Immature natural killer cell (primary cell): ENCODE measurements at places on chromosomes 5 and 9. TPM values are rescaled to one million over a fixed set of nuclear protein-coding genes. Genes with fewer than 3 reads are reported as not detected.

DNA sequence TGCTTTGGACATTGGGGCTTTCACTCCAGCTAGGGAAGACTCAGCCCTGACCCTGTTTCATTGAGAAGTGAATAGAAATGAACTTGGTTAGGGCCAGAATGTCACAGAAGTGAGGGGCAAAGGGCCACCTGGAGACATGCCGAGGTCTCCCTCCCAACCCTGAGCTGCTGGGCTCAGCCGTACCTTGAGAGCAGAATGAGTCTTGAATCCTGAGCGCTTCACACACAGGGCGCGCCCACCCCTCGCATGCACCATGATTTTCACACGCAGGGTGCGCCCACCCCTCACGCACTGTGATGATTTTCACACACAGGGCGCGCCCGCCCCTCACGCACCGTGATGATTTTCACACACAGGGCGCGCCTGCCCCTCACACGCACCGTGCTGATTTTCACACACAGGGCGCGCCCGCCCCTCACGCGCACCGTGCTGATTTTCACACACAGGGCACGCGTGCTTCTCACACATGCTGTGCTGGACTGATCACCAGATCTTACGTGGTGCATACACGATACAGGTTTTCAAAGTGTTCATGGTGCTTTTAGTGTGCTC lies 99.0 kb downstream of the EHMT1 start:
- H3K27me3 ChIP-seq, result peaks cover 61% of the 10 kb centered on the region
- DNase-seq, result no peak
- peaks cover 67% of the 10 kb centered on the region for H3K4me1 ChIP-seq
- peaks cover 48% of the 10 kb centered on the region for H3K36me3 ChIP-seq
- H3K4me3 ChIP-seq, result peak overlapping the region; percentile 64

GRCh38 chr5:123610209-123610608 lies 98.2 kb downstream of the CSNK1G3 start:
- H3K4me3 ChIP-seq, result no peak overlapping the region
- H3K4me1 ChIP-seq, result peaks cover 5% of the 10 kb centered on the region
- H3K27ac ChIP-seq, result peak overlapping the region; percentile 30
- no peak for DNase-seq

WNK2 gene
- polyA plus RNA-seq, result not detected

CCDC69 gene
- polyA plus RNA-seq, result 256 TPM

DNA sequence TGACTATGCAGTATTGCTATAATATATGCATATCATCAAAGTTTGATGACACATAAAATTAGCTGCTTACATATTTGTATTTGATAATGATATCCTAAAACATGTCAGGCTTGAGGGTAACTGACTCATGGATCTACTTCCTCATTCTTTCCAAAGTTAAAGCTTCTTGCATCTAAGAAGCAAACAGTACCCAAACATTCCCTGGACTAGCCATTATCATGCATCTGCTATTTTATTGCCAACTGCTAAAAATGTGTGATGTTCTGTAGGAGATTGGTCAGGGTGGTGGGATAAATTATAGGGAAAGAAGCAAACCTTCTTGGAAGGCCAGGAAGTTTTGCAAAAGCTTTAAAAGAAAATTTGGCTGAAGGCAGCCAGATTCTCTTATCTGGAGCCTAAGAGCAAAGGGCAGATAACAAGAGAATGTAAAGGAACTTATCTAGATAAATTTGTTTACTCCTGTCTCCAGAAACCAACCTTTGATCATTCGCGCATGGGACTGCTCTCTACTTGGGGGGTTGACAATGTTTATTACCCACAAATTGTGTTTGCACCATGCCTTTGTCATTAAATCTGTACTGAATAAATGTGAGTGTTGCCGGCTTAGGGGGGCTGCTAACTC lies 604.1 kb upstream of the TLE4 start:
- H3K4me1 ChIP-seq, result no peaks in the 10 kb centered on the region
- no peaks in the 10 kb centered on the region for H3K36me3 ChIP-seq
- peaks cover 1% of the 10 kb centered on the region for H3K27me3 ChIP-seq
- DNase-seq, result no peak
- H3K27ac ChIP-seq, result no peak overlapping the region

PTPDC1 gene
- polyA plus RNA-seq, result 0.30 TPM

DNA sequence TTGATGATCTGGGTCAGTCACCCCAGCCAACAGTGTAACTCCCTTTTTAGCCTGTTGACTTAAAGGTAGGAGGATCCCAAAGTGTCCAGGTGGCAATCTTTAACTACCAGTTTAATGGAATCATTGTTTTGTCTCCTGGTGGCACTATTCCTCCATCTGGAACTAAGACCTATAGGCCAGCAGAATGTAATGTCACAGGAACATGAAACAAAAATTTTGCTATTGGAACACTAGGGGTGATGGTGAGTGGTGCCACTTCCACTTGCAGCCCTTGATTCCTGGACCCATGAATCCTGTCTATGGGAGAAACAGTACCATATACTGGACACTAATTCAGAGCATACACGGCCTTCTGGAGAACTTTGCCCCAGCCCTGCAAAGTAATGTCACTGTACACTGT lies 219.5 kb upstream of the RASA1 start:
- H3K4me1 ChIP-seq, result peaks cover 2% of the 10 kb centered on the region
- no peak overlapping the region for H3K27ac ChIP-seq
- peaks cover 3% of the 10 kb centered on the region for H3K27me3 ChIP-seq

DOCK8 gene
- polyA plus RNA-seq, result 25.7 TPM

- H3K36me3 ChIP-seq, result peaks cover 3% of the 10 kb centered on the region
- H3K27me3 ChIP-seq, result no peaks in the 10 kb centered on the region
- no peak overlapping the region for H3K27ac ChIP-seq
Measured at GRCh38 chr9:13444245-13445102, 165.0 kb upstream of the MPDZ start.

DNA sequence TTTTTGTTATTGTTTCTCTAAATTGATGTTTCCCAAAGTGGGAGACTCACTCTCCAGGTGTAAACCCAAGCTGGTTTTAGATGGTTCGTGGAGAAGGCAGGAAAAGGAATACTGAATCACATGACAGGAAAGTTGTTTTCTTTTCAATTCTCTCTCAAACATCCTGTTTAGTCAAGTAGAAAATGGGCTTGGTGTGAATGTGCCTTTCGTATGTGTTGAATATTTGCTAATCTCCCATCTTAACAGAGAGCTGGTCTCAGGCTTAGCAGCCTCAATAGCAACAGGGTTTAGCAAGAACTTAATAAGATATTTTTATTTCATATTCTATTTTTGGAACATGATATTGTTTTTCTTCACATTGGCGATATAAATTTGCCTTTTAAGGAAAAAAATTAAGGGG lies 119.7 kb downstream of the INSYN2B start:
- H3K4me3 ChIP-seq, result no peak overlapping the region
- H3K4me1 ChIP-seq, result peaks cover 90% of the 10 kb centered on the region
- no peak for DNase-seq
- peaks cover 1% of the 10 kb centered on the region for H3K27me3 ChIP-seq
- H3K27ac ChIP-seq, result peak overlapping the region; percentile 61

DNA sequence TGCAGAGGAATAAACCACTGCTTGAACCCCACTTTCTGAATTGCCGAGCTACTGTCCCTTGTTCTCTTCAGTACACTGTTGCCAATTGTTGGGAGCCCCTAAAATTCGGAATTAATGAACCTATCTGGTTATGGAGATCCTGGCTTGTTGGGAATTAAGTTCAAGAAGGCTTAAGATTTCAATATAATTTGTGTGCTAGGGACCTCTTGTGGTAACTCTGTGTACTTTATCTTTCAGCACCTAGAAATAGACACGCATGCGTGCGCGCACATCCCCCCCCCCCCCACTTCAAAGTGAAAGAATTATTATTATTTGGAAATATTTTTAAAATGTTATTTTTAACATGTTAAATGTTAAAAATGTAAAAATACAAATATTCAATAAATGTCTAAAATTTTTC lies 53.3 kb upstream of the FAM169A start:
- DNase-seq, result peak; percentile 48
- no peak overlapping the region for H3K4me3 ChIP-seq
- H3K36me3 ChIP-seq, result no peaks in the 10 kb centered on the region
- H3K27ac ChIP-seq, result no peak overlapping the region

PCDHA12 gene
- polyA plus RNA-seq, result not detected

C6 gene
- polyA plus RNA-seq, result not detected

GRCh38 chr5:56376128-56376527 lies 143.0 kb upstream of the ANKRD55 start:
- no peak for DNase-seq
- no peaks in the 10 kb centered on the region for H3K36me3 ChIP-seq
- H3K4me1 ChIP-seq, result no peaks in the 10 kb centered on the region
- H3K4me3 ChIP-seq, result no peak overlapping the region
- peaks cover 2% of the 10 kb centered on the region for H3K27me3 ChIP-seq

TSLP gene
- not detected for polyA plus RNA-seq

DNA sequence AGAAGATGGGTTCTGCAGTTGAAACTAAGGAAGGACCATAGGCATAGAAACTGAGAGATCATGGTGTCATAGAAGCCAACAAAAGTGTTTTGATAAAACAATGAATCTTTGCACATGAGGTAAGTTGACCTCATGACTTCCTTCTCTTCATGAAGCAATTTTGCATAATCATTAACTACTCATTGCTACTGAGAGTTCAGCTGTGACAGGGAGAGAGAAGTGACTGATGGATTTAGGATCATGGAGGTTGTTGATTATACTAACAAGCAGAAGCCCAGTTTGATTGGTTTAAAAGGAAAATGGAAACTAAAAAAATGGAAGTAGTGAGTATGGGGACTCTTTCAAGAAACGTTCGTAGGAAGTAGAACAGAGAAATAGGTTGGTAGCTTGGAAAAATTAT lies 51.2 kb downstream of the PARP8 start:
- H3K27me3 ChIP-seq, result no peaks in the 10 kb centered on the region
- H3K4me1 ChIP-seq, result peaks cover 91% of the 10 kb centered on the region
- H3K27ac ChIP-seq, result peak overlapping the region; percentile 31
- no peak for DNase-seq
- no peaks in the 10 kb centered on the region for H3K36me3 ChIP-seq
- H3K4me3 ChIP-seq, result no peak overlapping the region

GRCh38 chr9:6915635-6916034 lies 157.9 kb downstream of the KDM4C start:
- no peak for DNase-seq
- no peaks in the 10 kb centered on the region for H3K27me3 ChIP-seq
- no peaks in the 10 kb centered on the region for H3K36me3 ChIP-seq
- peaks cover 62% of the 10 kb centered on the region for H3K4me1 ChIP-seq
- H3K4me3 ChIP-seq, result no peak overlapping the region

DNA sequence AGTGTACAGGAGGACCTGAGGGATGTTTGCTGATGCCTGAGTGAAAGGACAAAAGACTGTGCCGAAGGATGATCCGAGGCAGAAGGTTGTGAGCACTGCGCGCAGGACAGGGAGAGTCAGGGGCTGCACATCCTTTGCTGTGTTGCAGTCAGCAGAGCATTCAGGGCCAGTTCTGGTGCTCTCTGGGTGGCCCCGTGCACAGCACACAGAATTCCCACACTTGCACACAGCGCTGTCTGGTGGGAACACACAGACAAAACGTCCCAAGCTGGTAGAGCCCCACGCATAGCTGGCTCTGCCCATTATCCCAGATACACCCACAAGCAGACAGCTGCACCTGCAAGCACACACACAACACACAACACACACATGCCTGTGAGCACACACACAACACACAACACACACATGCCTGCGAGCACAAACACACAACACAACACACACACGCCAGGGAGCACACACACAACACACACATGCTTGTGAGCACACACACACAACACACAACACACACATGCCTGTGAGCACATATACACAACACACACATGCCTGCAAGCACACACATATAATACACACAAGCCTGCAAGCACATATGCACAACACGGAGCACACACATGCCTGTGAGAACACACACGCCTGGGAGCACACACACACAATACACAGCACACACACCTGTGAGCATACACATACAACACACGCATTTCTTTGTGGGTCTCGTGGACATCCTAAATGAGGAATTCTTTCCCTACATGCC lies 74.4 kb downstream of the FGF18 start:
- H3K4me1 ChIP-seq, result no peaks in the 10 kb centered on the region
- no peaks in the 10 kb centered on the region for H3K36me3 ChIP-seq
- H3K27ac ChIP-seq, result no peak overlapping the region
- peaks cover 3% of the 10 kb centered on the region for H3K27me3 ChIP-seq

- H3K4me3 ChIP-seq, result no peak overlapping the region
- H3K4me1 ChIP-seq, result no peaks in the 10 kb centered on the region
- H3K36me3 ChIP-seq, result no peaks in the 10 kb centered on the region
- DNase-seq, result no peak
- no peak overlapping the region for H3K27ac ChIP-seq
Measured at GRCh38 chr5:91132550-91132949, 250.6 kb downstream of the ARRDC3 start.

GRCh38 chr5:147336876-147337275 lies 102.0 kb downstream of the STK32A start:
- H3K4me1 ChIP-seq, result no peaks in the 10 kb centered on the region
- DNase-seq, result no peak
- peaks cover 2% of the 10 kb centered on the region for H3K27me3 ChIP-seq
- no peak overlapping the region for H3K27ac ChIP-seq
- no peak overlapping the region for H3K4me3 ChIP-seq

ARHGEF28 gene
- polyA plus RNA-seq, result 0.85 TPM

- H3K4me1 ChIP-seq, result peaks cover 2% of the 10 kb centered on the region
- H3K36me3 ChIP-seq, result no peaks in the 10 kb centered on the region
- no peak overlapping the region for H3K4me3 ChIP-seq
- H3K27ac ChIP-seq, result no peak overlapping the region
Measured at GRCh38 chr9:74431467-74431866, 65.7 kb upstream of the RORB start.

GRCh38 chr5:116569999-116570398 lies 4.6 kb downstream of the SEMA6A start:
- no peak overlapping the region for H3K27ac ChIP-seq
- H3K27me3 ChIP-seq, result peaks cover 8% of the 10 kb centered on the region
- peaks cover 3% of the 10 kb centered on the region for H3K4me1 ChIP-seq
- H3K36me3 ChIP-seq, result no peaks in the 10 kb centered on the region

DNA sequence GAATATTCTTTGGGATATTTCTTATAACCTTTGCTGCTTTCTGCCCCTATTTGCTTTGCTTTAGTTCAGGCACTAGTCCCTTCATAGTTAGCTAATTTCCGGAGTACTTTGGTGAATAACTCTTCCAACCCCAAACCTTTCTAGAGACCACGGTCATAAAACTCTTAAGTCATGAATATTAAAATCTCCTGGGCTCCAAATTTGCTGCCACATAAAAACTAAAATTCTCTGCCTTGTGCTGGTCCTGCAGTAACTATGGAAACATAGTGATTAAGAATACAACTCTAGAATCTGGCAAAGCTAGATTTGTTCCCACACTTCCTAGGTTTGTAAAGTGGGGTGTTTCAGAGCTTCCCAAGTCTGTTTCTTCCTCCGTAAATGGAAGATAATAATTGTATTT lies 10.0 kb upstream of the ACTBL2 start:
- no peak overlapping the region for H3K27ac ChIP-seq
- no peak overlapping the region for H3K4me3 ChIP-seq
- DNase-seq, result no peak

DNA sequence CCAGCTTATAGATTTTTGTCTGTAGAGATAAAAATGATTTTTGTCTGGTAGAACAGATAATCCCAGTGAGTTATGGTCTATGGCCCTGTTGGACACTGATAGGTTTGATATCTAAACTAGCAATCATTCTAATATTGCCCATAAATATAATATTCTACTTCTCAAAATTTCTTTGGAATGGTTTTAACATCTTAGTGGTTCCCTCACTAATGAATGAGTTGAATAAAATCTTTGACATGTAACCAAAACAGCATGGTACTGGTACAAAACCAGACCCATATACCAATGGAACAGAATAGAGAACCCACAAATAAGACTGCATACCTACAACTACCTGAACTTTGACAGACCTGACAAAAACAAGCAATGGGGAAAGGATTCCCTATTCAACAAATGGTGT lies 219.7 kb downstream of the SEC61B start:
- H3K36me3 ChIP-seq, result no peaks in the 10 kb centered on the region
- H3K27ac ChIP-seq, result no peak overlapping the region
- H3K27me3 ChIP-seq, result peaks cover 2% of the 10 kb centered on the region
- no peaks in the 10 kb centered on the region for H3K4me1 ChIP-seq
- no peak overlapping the region for H3K4me3 ChIP-seq
